ENCODE measurements at places on chromosomes 12 and 14.

GRCh38 chr12:30573145-30573544 lies 122.5 kb downstream of the IPO8 start:
- no peak for ATAC-seq

DNA sequence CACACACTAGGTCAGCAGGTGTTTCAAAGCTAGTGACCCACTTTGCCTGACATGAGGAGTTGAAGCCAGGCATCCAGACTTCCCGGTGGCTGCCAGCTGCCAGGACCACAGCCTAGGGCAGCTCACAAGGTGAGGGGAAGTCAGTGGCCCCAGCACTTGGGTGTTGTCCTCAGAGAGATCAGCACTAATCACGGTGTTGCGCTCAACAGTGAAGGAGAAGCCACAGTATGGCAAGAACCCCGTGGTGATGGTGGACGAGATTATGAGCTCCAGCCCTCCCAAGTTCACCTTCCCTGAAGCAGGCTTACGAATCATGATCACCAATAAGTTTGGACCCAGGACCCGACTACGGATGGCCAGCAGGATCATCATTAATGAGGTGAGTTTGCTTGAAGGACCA lies 59.9 kb upstream of the RIN3 start:
- no peak for ATAC-seq

DNA sequence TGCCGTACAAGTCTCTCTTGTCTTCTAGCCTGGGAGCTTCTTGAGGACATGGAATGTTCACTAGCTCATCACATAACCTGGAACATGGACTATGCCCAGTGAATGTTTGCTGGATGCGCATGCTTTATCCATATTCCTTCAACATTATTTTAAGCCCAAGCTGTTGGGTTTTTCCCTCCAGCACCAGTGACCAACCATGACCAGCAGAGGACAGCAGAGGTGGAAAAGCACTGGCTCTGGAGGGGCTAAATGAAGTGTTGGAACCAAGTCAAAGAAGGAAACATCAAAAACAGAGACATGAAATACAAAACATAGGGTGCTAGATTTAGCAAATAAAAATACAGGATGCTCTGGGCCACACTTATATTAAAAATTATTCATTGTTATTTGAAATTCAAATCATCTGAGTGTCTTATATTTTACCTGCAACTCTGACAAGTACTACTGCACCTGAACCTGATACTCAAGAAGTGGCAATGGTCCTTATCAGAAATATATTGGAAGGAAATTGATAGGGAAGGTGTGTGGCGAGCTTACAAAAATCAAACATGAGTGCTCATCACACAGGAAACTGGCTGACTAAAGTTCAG lies 23.1 kb upstream of the HELB start:
- ATAC-seq, result peak; percentile 54

DNA sequence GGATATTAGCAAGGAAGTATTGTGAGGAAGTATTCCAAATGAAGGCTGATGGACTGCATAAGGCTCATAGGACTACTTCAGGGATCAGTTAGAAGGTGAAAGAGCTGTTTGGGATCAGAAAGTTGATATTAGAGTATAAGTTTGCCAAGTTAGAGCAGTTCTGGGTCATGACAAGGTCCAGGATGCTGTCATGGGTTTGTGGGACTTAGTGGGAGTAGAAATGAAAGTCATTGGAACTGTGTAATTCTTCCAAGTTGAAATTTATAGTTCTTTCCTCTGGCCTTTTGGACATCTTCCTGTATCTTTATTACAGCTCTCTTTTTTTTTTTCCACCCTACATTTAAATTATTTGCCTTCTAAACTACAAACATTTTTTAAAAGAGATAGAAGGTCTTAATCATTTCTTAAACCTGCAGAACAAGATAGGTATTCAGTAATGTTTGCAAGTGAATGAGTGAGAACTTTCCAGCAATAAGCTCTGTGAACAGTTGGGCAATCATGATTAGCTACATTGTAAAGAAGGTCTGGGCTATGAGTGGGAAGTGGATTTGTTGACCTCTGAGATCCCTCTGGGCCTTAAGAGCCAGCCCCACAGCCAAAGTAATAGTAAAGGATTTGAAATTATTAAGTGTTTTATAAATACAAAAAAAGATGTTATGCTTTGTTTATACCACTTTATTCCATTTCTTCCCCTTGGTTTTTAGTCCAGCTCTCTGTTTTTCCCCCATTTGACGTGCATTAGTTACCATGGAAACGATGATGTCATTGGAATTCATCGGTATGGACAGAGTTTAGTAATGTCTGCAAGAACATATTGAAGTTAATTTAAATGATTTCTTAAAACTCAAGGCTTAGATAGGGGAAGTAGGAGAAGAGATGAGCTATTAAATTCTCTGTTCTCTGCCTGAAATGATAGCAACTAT lies 247.9 kb upstream of the ARHGAP5 start:
- ATAC-seq, result no peak

DNA sequence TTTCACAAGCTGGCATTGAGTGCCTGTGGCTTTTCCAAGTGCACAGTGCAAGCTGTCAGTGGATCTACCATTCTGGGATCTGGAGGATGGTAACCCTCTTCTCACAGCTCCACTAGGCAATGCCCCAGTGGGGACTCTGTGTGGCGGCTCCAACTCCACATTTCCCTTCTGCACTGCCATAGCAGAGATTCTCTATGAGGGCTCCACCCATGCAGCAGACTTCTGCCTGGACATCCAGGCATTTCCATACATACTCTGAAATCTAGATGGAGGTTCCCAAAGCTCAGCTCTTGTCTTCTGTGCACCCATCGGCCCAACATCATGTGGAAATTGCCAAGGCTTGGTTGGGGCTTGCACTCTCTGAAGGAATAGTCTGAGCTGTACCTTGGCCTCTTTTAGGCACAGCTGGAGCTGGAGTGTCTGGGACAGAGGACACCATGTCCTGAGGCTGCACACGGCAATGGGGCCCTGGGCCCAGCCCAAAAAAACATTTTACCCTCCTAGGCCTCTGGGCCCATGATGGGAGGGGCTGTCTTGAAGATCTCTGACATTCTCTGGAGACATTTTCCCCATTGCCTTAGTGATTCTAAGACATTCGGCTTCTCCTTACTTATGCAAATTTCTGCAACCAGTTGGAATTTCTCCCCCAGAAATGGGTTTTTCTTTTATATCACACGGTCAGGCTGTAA lies 313.3 kb upstream of the SFSWAP start:
- ATAC-seq, result no peak

DNA sequence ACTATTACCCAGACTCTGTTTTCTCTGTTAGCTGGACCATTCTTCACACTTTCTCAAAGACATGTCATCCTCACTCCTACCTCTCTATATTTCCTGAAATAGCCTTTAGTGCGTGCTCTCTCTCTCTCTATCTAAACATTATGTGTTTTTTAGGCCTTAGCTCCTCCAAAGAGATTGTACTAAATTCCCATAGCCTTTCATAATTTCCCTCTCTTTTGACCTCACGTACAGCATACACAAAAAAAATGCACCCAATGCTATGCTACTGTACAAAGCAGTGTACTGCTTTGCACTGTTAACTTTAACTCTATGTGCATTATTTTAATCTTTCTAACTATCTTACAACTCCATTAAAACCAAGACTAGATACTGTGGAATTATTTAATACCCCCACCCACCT lies 288.4 kb downstream of the DAD1 start:
- no peak for ATAC-seq

DNA sequence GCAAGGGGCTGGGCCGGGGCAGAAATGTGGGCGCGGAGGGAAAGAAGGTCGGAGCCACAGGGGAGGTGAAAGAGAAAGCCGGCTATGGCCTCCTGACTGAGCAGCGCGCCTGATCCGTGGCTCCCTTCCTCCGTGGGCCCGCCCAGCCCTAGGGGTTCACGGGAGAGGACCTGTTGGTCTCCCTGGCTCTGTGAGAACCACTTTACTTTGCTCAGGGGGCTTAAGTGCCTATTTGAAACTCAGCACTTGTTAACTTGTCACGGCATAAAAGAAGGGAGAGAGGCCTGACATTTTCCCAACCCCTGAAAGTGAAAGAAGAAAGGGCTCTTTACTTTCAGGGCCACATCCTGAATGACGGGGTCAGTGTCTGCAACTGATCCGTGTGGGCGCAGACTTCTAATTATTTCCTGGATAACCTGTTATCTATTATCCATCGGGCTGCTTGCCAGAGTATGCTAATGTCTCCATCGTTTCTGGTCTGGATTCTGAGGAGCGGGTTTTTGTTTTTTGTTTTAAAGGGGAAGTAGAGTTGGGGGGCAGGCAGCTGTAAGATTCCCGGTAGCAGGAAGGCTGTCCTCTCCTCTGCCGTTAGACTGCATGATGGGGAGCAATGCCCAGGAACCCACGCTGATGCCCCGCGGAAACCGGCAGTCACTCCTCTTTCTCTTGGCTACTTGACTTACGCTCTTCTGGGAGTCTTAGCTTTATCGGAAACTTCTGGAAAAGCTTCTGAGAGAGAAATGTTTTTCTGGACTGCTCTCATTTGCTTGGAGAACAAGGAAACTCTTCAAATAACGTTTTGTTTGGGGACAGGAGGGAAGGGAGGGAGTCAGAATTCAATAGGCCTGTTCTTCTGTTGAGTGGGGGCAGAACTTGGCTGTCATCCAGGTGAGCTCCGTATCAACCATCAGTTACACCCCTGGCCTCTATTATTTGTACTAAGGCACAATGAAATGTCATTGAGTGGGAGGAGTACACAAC lies 127.7 kb upstream of the MAX start:
- peak; percentile 59 for ATAC-seq

GRCh38 chr12:26817183-26817591 lies 15.8 kb downstream of the ITPR2 start:
- peak; percentile 28 for ATAC-seq

GRCh38 chr12:19222558-19222957 lies 93.0 kb downstream of the PLEKHA5 start:
- ATAC-seq, result no peak

GRCh38 chr12:19496219-19496878 lies 57.1 kb downstream of the AEBP2 start:
- ATAC-seq, result no peak

DNA sequence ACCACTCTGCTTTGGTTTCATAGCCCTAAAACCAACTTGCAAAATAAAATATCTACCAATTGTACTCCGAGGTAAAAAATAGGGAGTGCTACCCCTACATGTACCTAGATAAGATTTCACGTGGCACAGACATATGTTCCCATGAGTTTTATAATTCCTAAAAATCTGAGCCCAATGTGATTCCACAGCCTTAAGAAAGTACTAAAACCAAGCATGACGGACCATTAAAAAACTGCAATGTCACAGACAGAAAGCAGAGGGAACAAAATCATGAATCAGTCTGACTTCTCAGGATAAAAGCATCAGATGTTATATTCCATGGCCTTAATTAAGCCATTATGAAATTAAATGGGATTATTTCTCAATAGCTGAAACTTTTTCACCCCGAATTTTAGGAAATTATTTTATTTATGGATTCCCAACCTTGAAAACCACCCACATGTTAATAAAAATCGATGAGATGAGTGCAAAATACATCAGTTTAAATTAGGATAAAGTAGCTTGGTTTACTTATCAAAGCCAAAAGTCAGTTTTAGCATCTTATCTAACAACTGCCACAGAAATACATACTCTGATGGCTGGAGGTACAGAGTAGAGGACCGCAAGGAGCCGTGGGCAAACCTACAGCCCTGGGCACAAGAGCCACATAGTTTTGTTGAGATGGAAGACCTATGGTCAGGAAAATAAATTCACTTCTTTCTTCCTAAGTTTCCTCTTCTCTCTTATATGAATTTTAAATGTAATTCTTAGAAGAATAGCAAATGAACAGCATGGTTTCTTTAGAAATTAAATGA lies 4.5 kb downstream of the ITPR2 start:
- ATAC-seq, result no peak

DNA sequence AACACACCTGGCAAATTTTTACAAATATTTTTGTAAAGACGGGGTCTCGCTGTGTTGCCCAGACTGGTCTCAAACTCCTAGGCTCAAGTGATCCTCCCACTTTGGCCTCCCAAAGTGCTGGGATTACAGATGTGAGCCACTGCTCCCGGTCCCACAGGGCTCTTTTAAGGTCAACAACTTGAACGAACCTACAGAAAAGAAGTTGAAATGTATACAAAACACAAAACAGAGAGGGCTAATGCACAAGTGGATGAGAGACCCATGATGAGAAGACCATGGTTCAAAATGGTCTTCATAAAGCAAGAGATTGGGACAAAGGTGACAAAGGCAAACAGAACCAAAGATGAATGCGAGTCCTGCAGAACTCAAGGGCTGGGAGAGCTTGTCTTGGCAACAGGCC lies 91.4 kb downstream of the CALM1 start:
- no peak for ATAC-seq

DNA sequence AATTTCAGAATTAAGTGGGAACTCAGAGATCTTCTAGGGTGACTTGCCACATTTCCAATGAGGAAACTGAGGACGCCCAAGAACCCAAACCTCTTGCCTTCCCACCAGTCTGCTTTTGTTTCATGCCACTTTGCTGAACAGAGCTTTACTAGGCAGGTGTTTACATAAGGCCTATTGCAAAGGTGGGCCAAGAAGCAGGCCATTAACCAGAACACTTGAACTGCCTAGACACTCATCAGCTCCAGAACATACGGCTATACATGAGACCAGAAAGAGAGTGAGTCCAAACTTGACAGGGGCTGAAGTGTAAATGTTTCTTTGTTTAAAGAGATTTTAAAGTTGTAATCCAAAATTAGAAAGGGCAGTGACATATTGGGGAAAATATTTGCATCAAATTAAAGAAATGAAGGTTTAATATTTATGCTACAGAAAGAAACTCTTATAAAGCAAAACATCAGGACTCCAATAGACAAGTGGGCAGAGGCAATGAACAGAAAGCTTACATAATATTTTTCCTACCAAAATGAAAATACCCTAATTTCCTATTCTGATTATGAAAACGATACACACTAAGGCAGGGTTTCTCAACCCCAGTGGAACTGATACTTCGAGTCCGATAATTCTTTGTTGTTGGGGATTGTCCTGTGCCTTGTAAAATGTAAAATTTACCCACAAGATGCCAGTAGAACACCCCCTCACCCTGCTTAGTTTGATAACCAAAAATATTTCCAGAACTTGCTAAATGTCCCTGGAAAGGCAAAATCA lies 11.7 kb downstream of the BATF start:
- peak; percentile 28 for ATAC-seq

GRCh38 chr14:38310420-38310995 lies 54.6 kb upstream of the CLEC14A start:
- no peak for ATAC-seq

DNA sequence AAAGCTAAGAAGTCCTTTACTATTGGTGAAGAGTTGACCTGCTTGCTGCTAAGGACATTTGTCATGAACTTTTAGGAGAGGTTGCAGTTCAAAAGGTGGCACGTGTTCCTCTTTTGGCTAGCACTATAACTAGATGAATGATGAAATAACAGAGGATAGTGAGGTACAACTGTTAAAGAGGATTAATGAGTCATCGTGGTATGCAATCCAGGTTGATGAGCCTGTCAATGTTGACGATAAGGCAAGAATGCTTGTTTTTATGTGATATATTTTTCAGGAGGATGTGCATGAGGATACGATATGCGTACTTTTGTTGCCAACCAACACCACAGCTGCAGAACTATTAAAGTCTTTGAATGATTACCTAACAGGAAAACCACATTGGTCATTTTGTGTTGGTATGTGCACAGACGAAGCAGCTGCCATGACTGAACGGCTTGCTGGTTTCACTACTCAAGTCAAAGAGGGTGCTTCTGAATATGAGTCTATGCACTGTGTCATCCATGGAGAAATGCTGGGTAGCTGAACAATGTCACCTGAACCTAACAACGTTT lies 10.6 kb downstream of the CEP128 start:
- ATAC-seq, result peak; percentile 98

- peak; percentile 98 for ATAC-seq
Observed at GRCh38 chr14:93939304-93940229, 12.4 kb downstream of the FAM181A start.

All from activated T-helper 17 cell treated with anti-CD3 and anti-CD28 coated beads, Interleukin-2, amount 50 U/mL, for 72 hours (primary cell).